ENCODE measurements at places on chromosomes 5 and 9.
A peak's percentile ranks its signal among the peaks of the same experiment; 100 is the strongest.

- DNase-seq = no peak
Observed at GRCh38 chr5:98825582-98826375, 52.3 kb downstream of the RGMB start.

- peak; percentile 91 for DNase-seq
Observed at GRCh38 chr9:16824545-16825330, 45.7 kb downstream of the BNC2 start.

GRCh38 chr9:114070188-114071103 is 7.7 kb downstream of the AMBP start:
- no peak for DNase-seq

GRCh38 chr5:73381590-73382400 is 66.8 kb downstream of the FOXD1 start:
- no peak for DNase-seq

DNA sequence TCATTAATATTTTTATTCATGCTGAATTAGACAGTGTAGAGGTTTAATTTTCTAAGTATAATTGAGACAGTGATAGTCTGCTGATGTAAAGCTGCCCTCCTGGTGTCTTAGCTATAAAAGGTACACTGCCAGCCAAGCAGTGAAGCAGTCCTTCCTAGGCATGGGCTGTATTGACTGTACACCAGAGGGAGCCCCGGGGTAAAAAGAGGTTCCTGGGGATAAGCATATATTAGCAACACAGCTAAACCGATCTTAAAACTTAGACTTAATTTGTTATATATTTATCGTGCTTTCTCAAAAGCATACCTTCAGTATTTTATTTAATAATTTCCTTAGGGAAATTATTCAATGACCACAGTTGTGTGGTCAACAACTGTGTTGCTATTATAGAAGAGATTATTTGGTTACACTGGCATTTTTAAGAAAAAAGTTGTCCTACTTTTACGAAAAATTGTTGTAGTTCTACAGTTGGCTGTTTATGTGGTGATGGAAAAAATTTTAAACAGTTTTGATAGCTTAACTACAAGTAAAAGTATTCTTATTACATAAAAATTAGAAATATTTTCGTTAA is 68.8 kb downstream of the ELL2 start:
- DNase-seq = peak; percentile 77

GRCh38 chr9:131276094-131276888 is at the start of gene FAM78A:
FAM78A (minus strand) TSS chr9:131276510; CDS start chr9:131276179, 331 bp downstream.
- no peak for DNase-seq

DNA sequence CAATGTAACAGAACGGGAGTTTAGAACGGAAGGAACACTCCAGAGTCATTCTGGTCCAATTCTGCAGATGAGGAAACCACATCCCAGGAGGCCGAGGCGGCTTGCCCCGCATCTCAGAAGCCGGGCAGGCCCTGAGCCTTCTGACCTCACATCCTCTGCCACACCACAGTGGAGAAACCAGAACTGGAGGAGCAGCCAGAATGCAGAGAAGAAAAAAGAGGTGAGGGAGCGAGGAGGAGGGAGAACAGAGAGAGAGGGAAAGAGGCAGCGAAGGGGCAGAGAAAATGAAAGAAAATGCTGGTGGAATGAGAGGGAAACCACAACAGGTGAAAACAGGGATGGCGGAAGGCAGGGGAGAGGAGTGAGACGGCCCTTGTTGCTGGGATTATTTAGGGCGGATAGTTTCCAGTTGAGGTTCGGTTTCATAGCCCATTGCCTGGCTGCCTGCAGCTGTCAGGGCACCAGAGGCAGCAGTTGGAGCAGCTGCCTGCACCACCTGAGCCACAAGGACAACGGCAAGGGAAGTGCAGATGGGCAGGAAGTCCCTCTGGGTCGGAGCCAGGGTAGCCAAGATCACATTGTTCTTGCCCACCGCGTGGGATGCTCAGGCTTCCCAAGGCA is at the start of gene HMHB1:
Gene HMHB1, plus strand, starts transcription at position 77 of the 621 bp plus-strand sequence.
- DNase-seq = peak; percentile 85

DNA sequence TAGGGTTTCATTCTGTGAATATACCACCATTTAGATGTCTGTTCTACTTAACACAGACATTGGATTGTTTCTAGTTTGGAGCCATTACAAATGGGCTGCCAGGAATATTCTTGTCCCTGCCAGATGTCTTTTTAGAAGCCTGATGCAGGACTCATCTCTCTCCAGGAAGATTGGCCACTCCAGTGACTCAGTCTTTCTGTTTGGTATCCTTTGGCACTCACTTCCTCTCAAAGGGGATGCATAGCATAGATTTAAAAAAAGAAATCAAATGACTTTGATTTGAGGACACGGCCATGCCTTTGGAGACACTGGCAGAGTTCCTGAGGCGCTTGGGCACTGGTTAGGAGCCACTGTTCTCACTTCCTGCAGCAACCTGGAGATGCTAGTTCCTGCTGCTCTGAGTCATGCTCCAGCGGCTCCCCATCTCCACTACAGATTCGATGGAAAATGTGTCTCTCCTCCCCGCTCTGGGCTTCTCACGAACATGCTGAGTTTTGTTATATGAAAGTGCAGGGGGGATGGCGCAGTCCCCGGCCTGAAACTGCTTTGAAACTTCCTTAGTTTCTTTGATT is 3.5 kb upstream of the ZNF366 start:
- no peak for DNase-seq

DNA sequence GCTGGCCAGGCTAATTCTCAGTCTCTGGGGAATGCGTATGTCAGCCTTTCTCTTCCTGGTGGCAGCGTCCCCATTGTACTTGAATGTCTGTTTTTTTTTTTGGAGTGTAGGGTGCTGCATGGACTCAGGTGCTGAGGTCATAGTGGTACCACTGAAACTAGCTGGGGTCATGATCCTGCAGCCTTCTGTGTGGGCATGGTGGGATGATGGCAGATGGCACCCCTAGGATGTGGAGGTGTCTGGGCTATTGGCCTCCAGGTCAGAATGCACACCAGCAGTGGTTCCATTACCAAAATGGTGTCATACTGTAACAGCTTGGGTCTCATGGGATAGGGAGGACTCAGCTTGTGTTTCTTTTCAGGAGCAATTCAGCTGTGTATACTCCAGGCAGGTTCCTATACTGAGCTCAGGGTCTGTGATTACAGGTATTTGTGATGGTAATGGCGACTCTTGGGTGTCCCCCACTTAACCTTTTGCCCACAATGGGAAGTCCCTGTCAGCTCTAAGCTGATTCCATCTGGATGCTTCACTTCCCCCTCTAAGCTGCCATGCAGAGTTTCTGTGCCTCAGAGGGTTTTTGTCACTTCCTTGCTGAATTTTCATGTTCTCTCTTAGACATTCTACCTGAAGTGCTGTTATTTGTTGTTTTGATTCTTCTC is 17.9 kb downstream of the HSD17B4 start:
- peak; percentile 12 for DNase-seq

GRCh38 chr9:76459694-76460635 is 983 bp downstream of the GCNT1 start:
- peak; percentile 86 for DNase-seq

DNA sequence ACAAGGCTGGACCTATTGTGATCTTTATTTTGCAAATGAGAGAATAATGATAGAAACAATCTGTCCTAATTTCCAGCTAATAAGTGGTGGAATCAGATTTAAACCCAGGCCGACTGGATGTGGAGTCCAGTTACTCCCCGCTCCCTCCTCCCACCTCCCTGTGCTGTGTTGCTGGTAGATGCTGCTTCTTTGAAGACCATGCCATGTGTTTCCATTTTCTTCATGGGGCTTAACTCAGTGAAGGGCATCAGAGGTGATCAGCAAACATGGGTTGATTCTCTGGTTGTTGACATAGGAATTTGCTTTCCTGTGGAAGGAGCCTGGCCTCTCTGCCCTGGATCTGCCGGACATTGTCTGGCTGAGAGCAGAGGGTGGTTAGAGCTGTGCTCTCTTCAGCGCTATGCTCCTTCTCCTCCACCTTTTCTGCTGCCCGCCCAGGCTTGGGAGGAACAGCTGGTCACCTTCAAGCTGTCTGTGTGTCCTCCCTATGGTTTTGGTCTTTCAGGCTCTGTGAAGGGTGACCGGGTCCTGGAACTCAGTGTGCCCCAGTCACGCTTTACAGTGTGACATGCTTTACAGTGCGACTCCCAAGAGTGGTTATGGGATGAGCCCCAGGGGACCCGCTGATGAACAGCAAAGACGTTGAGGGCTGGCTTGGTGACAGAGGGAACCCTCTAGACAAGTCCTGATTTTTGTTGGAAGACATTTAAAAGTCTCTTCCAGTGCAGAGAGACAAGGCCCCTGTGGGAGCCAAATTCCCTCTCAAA is 68.4 kb upstream of the RPS23 start:
- DNase-seq = no peak

- DNase-seq = no peak
Observed at GRCh38 chr5:76445830-76446229, 42.7 kb downstream of the IQGAP2 start.

DNA sequence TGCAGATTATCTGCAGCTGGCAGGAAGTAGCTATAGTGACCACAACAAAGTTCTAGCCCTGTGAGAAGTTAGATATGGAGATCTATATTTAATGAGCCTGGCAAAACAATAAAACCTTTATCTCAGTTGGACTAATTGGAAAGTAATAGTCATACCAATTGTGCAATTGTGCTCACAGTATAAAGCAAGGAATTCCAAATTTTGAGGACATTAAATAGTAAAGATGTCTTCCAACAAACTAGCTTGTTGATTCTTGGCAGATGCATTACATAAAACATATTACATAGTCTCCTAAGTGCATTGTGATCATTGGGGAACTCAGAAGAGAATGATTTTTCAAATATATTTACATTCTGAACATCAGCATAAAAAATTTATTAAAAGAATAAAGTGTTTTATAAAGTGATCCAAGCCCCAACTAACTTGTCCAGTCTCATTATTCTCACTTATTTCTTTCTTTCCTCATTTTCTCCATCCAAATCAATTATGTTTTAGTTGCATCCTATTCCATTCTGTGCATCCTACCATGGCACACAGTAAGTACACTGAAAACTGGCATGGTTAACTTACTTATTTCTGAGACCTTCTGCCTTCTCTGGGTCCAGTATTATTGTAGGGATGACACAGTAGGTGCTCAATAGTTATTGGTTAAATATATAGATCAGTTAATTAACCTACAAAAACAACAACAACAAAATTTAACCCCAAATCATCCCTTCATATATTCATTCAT is 977.2 kb upstream of the NUDT12 start:
- no peak for DNase-seq

- no peak for DNase-seq
Observed at GRCh38 chr5:36502608-36503007, 103.8 kb upstream of the SLC1A3 start.

DNA sequence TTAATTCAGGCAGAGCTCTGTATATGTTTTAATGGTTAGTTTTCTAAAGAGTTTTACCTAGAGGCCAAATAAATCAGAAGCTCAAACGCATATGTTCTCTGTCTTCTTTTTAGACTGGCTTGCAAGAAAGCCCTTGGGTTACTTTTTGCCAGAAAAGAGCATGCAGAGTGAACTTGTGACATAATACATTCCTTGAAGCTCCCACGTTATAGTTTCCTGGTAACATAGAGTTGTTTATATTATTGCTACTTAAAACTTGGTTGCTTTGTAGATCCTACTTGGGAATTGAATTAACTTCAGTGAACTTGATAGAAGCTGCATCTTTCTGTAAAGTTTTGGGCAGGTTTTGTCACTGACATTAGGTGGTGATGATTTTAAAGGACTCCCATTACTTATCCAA is 102.9 kb downstream of the C9orf152 start:
- DNase-seq = no peak

Data from NCI-H69 (cell line).